Ascending aorta (tissue), 2 donors: ENCODE measurements at places on chromosomes 2 and 18. TPM values are rescaled to one million over a fixed set of nuclear protein-coding genes. Genes with fewer than 3 reads are reported as not detected.
A peak's percentile ranks its signal among the peaks of the same experiment; 100 is the strongest.

BUB1 gene
- not detected for total RNA-seq

OR6B2 gene
- total RNA-seq = not detected

CDH19 gene
- 0.21 TPM for total RNA-seq

FRZB gene
- total RNA-seq = 42.5 TPM

SLC4A5 gene
- 0.11 TPM for total RNA-seq

ASAP2 gene
- 56.9 TPM for total RNA-seq

LAMA1 gene
- not detected for total RNA-seq

SLC4A1AP gene
- 26.8 TPM for total RNA-seq

ASIC4 gene
- total RNA-seq = not detected

GRCh38 chr18:32389191-32389590 is 81.5 kb downstream of the GAREM1 start:
- no peaks in the 10 kb centered on the region for H3K36me3 ChIP-seq
- H3K4me1 ChIP-seq = no peaks in the 10 kb centered on the region
- H3K4me3 ChIP-seq = no peak overlapping the region
- no peak overlapping the region for H3K27ac ChIP-seq

DNA sequence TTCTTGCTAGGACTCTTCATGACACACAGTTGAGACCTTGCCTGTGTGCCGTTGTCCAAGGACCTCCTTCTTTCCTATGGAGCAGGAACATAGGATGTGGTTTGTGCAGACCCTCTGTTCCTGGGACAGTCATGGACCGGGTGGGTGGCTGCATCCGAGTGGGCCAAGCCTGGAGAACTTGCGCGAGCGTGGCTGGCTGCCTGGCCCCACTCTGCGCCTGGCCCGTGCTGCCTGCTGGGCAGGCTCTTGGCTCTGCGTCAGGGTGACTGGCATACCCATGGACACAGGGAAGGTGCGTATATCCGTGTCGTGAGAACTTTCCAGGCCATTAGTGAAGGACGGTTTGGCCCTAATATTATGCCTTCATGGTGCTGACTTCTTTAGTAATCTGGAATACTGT is 68.2 kb downstream of the DCDC2C start:
- H3K4me1 ChIP-seq = no peaks in the 10 kb centered on the region
- DNase-seq = no peak
- H3K36me3 ChIP-seq = no peaks in the 10 kb centered on the region
- H3K4me3 ChIP-seq = no peak overlapping the region
- no peaks in the 10 kb centered on the region for H3K27me3 ChIP-seq

GRCh38 chr18:57989536-57989935 is 54.5 kb upstream of the NEDD4L start:
- H3K27me3 ChIP-seq = no peaks in the 10 kb centered on the region
- DNase-seq = no peak
- no peaks in the 10 kb centered on the region for H3K4me1 ChIP-seq
- no peaks in the 10 kb centered on the region for H3K36me3 ChIP-seq
- no peak overlapping the region for H3K4me3 ChIP-seq

DNA sequence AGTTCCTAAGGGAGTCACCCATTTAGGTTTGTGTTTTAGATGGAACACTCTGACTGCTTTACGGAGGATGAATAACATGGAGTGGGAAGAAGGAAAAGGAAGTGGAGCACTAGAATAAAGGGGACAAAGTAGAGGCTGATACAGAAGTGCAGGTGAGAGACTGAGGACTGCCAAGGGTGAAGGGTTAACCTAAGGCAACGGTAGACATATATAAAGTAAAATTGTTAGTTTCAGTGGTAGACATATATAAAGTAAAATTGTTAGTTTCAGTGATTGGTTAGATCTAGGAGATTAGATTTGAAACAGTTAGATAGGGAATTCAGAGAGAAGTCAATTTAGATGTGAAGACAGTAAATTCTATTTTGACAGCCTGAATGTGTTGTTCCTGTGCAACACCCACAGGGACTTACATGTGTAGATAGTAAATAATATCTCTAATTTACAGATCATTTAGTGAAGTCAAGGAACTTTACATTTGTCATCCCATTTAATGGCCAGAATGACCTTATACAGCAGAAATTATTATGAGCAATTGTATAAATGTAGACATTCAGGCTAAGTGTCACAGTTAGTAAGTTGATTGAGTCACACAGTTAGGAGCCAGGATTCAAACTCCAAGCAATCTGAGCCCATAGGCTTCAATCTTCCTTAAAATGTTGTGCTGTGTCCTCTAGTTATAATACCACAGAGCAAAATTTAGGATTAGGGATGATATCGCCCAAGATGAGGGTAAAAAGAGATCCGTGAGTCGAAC is 270.8 kb upstream of the UBE2E3 start:
- H3K27me3 ChIP-seq = no peaks in the 10 kb centered on the region
- no peaks in the 10 kb centered on the region for H3K36me3 ChIP-seq
- H3K4me1 ChIP-seq = no peaks in the 10 kb centered on the region
- no peak overlapping the region for H3K27ac ChIP-seq
- no peak for DNase-seq
- no peak overlapping the region for H3K4me3 ChIP-seq

GRCh38 chr18:7452331-7452730 is 114.8 kb upstream of the PTPRM start:
- H3K4me3 ChIP-seq = no peak overlapping the region
- H3K27me3 ChIP-seq = no peaks in the 10 kb centered on the region

- DNase-seq = no peak
- peaks cover 34% of the 10 kb centered on the region for H3K4me1 ChIP-seq
- H3K4me3 ChIP-seq = no peak overlapping the region
- H3K36me3 ChIP-seq = no peaks in the 10 kb centered on the region
- H3K27ac ChIP-seq = peak overlapping the region; percentile 61
Observed at GRCh38 chr18:45014047-45014501, 333.4 kb downstream of the SETBP1 start.

GRCh38 chr18:9296233-9297006 is 38.2 kb upstream of the TWSG1 start:
- no peaks in the 10 kb centered on the region for H3K36me3 ChIP-seq
- H3K27me3 ChIP-seq = no peaks in the 10 kb centered on the region
- H3K4me3 ChIP-seq = no peak overlapping the region

DNA sequence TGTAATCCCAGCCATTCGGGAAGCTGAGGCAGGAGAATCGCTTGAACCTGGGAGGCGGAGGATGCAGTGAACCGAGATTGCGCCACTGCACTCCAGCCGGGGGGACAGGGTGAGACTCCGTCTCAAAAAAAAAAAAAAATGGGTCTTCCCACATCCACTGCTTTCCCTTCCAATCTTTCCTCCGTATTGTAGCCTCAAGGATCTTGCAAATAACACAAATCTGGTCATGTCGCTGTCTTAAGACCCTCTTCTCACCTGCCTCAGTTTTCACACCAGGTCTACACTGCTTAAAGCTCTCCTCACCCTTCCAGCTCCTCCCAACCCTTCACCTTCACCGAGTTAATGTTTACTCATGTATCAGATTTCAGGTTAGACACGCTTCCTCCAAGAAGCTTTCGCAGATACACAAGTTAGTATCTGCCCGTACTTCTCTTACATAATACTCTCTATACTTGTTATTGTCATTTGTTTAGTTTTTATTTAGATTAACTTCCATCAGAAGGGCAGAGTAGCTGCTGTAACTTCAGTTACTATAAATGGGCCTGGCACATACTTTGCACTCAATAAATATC is 1.5 kb downstream of the IER3IP1 start:
- no peaks in the 10 kb centered on the region for H3K36me3 ChIP-seq
- peaks cover 16% of the 10 kb centered on the region for H3K4me1 ChIP-seq

GRCh38 chr2:12064153-12064552 is 317.7 kb downstream of the LPIN1 start:
- no peak overlapping the region for H3K27ac ChIP-seq
- DNase-seq = no peak
- no peak overlapping the region for H3K4me3 ChIP-seq
- no peaks in the 10 kb centered on the region for H3K36me3 ChIP-seq
- H3K27me3 ChIP-seq = no peaks in the 10 kb centered on the region
- H3K4me1 ChIP-seq = no peaks in the 10 kb centered on the region

DNA sequence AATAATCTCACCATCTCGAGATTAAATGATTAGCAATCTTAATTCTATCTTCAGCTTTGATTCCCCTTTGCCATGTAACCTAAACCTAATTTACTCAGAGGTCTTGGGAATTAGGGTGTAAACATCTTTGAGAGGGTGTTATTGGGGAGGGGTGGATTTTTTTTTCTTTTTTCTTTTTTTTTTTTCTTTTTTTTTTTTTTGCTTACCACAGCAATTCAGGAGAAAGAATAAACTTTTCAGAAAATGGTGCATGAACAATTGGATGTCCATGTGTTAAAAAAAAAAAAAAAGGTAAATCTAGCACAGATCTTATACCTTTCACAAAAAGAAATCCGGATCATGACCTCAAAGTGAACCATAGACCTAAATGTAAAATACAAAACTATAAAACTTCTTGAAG is 160.8 kb upstream of the FANCL start:
- H3K4me1 ChIP-seq = no peaks in the 10 kb centered on the region
- no peak overlapping the region for H3K27ac ChIP-seq
- no peak overlapping the region for H3K4me3 ChIP-seq
- H3K36me3 ChIP-seq = no peaks in the 10 kb centered on the region
